ENCODE measurements at places on chromosomes 3 and 15.

- no peak for DNase-seq
Measured at GRCh38 chr3:71672807-71673206, 52.4 kb downstream of the EIF4E3 start.

DNA sequence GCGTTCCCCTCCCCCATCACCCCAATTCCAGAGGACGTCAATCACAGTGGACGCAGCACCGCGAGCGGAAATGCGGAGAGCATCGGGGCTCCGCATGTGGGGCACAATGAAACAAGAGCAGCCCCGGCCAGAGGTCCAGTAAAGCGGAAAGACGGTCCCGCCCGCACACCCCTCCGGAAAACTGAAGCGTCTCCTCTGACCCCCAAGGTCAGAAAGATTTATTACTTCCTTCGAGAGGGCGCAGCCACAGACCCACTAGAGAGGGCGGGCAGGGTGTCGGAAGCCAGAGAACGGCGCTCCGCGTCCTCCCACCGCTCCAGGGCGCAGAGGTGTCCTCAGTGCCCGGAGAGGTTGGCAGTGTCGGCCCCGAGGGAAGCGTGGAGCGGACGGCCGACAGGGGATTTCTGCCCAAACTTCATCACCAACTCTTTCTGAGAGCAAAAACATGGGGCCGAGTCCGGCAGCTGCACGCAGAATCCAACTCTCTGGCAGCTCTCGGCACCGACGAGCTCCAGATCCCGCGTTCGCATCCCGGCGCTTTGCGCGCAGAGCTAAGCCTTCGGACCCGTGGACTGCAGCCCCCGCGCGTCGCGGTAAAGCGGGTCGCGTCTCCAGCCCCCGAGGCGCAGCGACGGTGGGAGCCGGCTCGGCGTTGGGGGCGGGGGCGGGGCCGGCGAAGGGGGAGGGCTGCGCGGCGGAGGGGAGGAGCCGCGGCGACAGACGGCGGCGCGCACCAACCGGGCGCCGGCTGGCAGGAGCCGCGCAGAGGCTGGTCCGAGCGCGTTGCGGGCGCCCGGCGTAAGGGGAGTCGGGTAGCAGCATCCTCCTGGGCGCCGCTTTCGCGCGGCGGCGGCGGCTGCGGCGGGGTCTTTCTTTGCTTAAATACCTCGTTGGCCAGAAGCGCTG, at the start of gene CHST2:
CHST2 (plus strand) TSS at position 763 of the 906 bp plus-strand sequence. CDS start 1,046 bp downstream, outside the sequence.
- peak; percentile 75 for DNase-seq

DNA sequence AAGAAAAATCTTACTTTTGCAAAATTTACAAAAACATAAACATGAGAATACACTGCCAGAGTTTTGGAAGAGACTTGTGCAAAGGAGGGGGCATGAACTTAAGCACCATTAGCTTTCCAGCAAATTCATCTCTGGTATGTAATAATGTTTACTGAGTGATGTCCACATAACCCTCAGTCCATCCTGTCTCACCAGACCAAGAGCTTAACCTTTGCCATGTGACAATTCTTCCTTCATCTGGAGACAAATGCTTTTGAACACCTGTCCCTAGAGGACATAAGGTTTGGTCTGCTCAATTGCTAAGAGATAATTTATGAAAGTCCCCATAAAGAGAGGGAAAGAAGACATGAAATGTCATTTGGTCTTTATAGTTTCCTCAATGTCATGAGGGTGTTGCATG, 412.3 kb downstream of the ERC2 start:
- no peak for DNase-seq

DNA sequence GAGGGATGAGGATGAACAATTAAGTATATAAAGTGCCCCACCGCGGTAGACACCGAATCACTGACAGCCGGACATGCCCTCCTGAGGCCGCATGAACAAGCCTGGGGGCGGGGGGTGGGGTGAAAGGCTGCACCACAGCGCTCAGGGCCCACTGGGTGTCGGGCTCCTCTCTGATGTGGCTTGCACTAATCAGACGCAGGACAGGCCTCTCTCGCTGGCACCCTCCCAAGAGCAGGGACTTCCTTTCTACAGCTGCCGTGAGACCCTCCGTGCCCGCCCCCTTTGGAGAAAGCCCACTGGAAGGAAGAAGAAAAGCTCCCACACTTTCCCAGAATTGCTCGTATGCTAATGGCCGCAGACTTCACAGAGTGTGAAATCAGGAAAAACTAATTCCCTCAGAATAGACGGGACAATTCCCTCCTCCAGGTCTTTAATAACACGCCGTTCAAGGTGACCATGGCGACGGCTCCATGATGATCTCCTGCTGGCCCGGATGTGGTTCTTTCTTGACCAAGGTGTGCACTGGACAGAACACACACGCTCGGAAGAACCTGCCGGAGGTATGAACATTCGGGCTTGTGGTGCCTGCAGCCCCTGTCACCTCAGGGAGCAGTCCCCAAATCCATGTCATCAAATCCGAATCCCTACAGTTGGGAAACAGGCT, 32.0 kb downstream of the IQSEC1 start:
- no peak for DNase-seq

- no peak for DNase-seq
Measured at GRCh38 chr3:170247875-170248274, 25.7 kb downstream of the PRKCI start.

- no peak for DNase-seq
Measured at GRCh38 chr3:192220915-192221314, 506.4 kb downstream of the FGF12 start.

GRCh38 chr3:68103811-68104210, 449.4 kb upstream of the SUCLG2 start:
- DNase-seq, result no peak

DNA sequence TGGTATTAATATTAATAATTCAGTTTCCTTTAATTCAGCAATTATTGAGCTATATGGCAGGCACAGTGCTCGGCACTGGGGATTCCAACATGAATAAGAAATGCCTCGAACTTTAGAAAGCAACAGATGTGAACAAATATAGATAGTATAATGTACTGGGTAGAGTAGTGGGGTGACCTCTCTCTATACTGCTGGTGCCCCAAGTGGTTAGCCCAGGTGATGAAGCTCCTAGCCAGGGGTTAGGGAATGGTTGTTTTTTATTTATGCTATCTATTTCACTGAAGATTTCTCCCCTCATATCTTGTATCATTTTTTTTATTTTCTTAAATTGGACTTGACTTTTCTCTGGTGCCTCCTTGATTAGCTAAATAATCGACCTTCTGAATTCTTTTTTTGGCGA, 62.1 kb downstream of the BHLHE40 start:
- DNase-seq, result no peak

GRCh38 chr3:53597136-53597915, 102.9 kb downstream of the CACNA1D start:
- no peak for DNase-seq

GRCh38 chr15:78982736-78983135, 37.9 kb upstream of the CTSH start:
- DNase-seq, result no peak

All from posterior cingulate gyrus (tissue), 11 donors.